ENCODE measurements at places on chromosomes 1 and 21. TPM values are rescaled to one million over a fixed set of nuclear protein-coding genes. Genes with fewer than 3 reads are reported as not detected.

DNA sequence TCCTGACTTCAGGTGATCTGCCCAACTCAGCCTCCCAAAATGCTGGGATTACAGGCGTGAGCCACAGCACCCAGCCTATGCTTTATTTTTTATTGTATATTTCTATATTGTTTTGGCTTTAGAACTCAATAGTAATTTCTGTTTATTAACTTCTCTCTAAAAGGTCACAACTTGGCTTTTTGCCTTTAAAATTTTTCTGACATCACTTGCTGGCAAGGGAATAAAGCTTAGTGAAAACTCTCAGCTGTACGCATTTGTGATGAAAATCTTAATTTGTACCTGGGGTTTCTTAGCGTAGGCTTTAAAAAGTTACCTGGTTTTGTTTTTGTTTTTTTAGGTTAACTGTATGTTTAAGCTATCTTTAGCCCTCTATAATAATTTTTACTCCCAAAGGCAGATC, 36.2 kb downstream of the B3GALNT2 start:
- H3K27me3 ChIP-seq: no peaks in the 10 kb centered on the region
- no peaks in the 10 kb centered on the region for H3K4me1 ChIP-seq
- peaks cover 4% of the 10 kb centered on the region for H3K36me3 ChIP-seq
- no peak overlapping the region for H3K27ac ChIP-seq
- DNase-seq: no peak
- no peak overlapping the region for H3K4me3 ChIP-seq

- no peaks in the 10 kb centered on the region for H3K36me3 ChIP-seq
- peaks cover 2% of the 10 kb centered on the region for H3K27me3 ChIP-seq
- no peak overlapping the region for H3K4me3 ChIP-seq
- no peak overlapping the region for H3K27ac ChIP-seq
- no peak for DNase-seq
These were observed 74.0 kb upstream of the RALGPS2 start for GRCh38 chr1:178650934-178651511.

GRCh38 chr1:165073185-165074007, 283.1 kb downstream of the LMX1A start:
- no peak overlapping the region for H3K27ac ChIP-seq
- no peaks in the 10 kb centered on the region for H3K36me3 ChIP-seq
- no peak for DNase-seq
- H3K4me1 ChIP-seq: no peaks in the 10 kb centered on the region
- no peak overlapping the region for H3K4me3 ChIP-seq

DNA sequence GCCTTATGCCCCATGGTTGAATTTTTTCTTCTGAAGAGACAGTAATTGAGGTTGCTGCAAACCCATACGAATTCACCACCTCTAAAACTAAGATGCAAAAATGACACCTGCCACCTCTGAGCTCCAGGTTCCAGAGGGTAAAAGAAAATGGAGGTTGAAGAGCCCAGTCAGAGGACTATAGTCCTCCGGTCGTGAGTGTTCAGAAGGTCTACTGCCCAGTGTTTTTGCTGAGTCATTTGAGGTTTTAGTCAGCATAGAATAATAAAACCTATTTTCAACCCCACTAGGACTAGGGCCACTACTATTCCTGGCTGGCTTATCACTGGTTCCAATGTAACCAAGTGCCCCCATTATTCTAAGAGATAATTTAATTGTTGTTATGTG, 12.9 kb upstream of the SLAMF7 start:
- DNase-seq: no peak
- H3K36me3 ChIP-seq: no peaks in the 10 kb centered on the region
- no peak overlapping the region for H3K4me3 ChIP-seq
- no peaks in the 10 kb centered on the region for H3K4me1 ChIP-seq
- H3K27ac ChIP-seq: no peak overlapping the region

DNA sequence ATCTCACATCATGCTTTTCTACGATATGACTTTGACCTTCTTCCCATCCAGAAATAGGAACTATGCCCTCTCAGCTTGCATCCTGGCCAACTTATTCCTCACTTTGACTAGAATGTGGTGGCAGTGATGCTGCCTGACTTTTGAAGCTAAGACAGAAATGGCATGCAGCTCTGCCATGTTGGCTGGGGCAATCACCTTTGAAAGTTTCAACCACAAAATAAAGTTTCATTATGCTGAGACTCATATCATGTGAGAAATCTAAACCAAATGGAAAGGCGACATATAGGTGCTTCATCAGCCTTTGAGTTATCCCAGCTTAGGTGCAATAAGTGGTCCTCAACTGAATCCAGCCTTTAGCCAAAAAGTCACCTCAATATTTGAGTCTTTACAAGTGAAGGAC, 370.0 kb upstream of the CHRM3 start:
- no peaks in the 10 kb centered on the region for H3K27me3 ChIP-seq
- H3K4me1 ChIP-seq: no peaks in the 10 kb centered on the region
- H3K27ac ChIP-seq: no peak overlapping the region
- no peak for DNase-seq
- H3K36me3 ChIP-seq: no peaks in the 10 kb centered on the region
- H3K4me3 ChIP-seq: no peak overlapping the region

DNA sequence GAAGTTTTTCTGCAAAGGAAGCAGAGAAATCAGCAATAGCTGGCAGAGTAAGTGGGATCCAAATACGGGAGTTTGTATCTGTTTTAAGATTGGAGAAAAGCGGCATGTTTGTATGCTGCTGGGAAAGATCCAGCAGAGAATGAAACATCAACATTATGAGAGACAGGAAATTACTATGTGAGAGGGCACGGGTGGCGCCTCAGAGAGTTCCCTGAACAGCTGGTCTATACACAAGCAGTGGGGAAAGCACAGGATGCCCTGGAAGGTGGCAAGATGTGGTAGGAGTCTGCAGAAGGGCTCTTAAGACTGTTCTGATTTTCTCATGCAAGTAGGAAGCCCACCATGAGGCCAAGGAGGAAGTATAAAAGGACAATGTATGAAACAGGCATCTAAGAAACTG, 130.4 kb downstream of the RERE start:
- peaks cover 14% of the 10 kb centered on the region for H3K4me1 ChIP-seq
- H3K27ac ChIP-seq: no peak overlapping the region
- H3K36me3 ChIP-seq: no peaks in the 10 kb centered on the region
- H3K27me3 ChIP-seq: no peaks in the 10 kb centered on the region

GRCh38 chr1:35442734-35443133, 114.5 kb downstream of the KIAA0319L start:
- H3K4me3 ChIP-seq: no peak overlapping the region
- H3K27me3 ChIP-seq: no peaks in the 10 kb centered on the region
- H3K27ac ChIP-seq: no peak overlapping the region
- no peaks in the 10 kb centered on the region for H3K36me3 ChIP-seq
- H3K4me1 ChIP-seq: no peaks in the 10 kb centered on the region

GRCh38 chr1:106876384-106876783, 180.1 kb upstream of the PRMT6 start:
- no peak overlapping the region for H3K27ac ChIP-seq
- no peaks in the 10 kb centered on the region for H3K36me3 ChIP-seq
- no peak overlapping the region for H3K4me3 ChIP-seq
- H3K27me3 ChIP-seq: no peaks in the 10 kb centered on the region
- no peaks in the 10 kb centered on the region for H3K4me1 ChIP-seq
- DNase-seq: no peak

GRCh38 chr1:242842094-242842493, 317.6 kb upstream of the PLD5 start:
- no peaks in the 10 kb centered on the region for H3K27me3 ChIP-seq
- no peaks in the 10 kb centered on the region for H3K36me3 ChIP-seq
- no peak for DNase-seq
- H3K4me3 ChIP-seq: no peak overlapping the region

DNA sequence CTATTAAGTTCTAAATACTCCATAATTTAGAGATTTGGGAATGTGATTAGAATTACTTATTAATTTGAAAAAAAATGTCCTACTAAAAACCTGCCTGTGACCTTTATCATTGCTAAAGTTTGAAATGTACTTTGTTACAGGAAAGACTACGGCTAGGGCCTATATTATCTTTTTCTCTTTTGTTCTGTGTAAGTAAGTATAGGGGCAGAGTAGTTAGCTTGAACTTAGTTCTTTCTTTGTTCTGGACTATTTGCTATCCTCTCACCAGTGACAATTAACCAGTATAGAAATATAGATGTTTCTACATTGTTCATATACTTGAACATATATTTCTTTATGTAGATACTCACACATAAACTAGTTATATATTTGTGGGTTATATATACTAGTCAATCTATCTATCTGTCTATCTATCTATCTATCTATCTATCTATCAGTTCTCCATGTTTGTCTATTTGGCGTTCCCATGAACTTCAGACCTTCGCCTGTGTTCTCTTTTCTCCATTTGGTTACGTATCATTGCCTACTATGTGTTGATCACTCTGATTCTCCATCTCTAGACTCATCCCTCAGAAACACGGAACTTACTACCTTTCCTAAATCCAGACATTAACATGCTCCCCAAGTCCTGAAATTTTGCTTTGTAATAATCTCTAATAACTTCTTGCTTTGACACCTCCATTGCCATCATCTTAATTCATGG, 3.3 kb downstream of the PTPRC start:
- no peaks in the 10 kb centered on the region for H3K27me3 ChIP-seq
- no peak overlapping the region for H3K27ac ChIP-seq
- DNase-seq: no peak
- H3K4me3 ChIP-seq: no peak overlapping the region
- no peaks in the 10 kb centered on the region for H3K36me3 ChIP-seq

DNA sequence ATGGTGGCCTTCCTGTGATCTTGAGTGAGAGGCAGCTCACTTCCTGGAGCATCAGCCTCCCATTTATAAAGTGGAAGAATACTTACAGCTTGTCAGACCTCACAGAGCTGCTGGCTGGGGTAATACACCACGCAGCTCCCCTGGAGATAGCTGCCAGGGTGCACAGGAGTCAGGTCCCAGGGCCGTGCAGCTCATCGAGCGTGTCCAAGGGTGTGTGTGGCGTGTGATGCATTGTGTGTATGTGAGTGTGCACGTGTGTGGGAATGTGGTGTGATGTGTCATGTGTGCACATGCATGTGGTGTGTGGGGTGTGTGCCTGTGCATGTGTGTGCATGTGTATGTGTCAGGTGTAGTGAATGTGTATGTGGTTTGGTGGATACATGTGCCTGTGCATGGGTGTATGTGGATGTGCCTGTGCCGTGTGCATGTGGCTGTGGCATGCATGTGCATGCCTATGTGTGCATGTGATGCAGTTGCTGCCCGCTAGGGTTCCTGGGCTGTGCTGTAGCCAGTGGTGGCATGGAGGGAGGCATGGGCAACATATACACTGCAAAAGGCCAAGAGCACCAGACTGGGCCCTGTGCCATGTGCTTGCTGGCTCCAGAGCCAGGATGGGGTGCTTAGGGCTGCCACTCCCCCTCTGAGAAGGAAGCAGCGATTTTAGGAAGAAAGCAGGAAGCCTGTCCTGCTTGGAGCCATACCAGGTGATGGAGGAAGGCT, 24.6 kb downstream of the WNT3A start:
- no peaks in the 10 kb centered on the region for H3K4me1 ChIP-seq
- no peaks in the 10 kb centered on the region for H3K36me3 ChIP-seq
- peaks cover under 1% of the 10 kb centered on the region for H3K27me3 ChIP-seq
- no peak overlapping the region for H3K27ac ChIP-seq
- no peak overlapping the region for H3K4me3 ChIP-seq

DNA sequence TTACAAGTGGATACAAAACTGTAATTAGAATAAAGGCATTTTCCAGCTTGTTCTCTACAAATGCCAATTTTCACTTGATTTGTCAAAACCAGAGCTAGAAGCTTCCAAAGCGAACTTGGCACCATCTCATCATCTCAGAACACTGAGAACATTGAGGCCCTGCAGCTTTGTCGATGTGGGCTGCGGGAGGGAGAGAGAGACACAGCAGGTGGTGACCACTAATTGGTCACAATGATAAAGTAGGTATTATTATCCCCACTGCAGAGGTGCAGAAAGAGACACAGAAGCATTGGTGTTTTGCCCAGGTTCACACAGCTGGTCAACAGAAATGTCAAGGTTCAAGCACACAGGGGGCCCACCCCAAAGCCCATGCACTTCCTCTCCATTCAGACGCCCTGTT, 72.2 kb upstream of the KRTAP19-8 start:
- H3K27me3 ChIP-seq: no peaks in the 10 kb centered on the region
- no peaks in the 10 kb centered on the region for H3K36me3 ChIP-seq
- H3K4me3 ChIP-seq: no peak overlapping the region
- no peak overlapping the region for H3K27ac ChIP-seq
- H3K4me1 ChIP-seq: no peaks in the 10 kb centered on the region

DNA sequence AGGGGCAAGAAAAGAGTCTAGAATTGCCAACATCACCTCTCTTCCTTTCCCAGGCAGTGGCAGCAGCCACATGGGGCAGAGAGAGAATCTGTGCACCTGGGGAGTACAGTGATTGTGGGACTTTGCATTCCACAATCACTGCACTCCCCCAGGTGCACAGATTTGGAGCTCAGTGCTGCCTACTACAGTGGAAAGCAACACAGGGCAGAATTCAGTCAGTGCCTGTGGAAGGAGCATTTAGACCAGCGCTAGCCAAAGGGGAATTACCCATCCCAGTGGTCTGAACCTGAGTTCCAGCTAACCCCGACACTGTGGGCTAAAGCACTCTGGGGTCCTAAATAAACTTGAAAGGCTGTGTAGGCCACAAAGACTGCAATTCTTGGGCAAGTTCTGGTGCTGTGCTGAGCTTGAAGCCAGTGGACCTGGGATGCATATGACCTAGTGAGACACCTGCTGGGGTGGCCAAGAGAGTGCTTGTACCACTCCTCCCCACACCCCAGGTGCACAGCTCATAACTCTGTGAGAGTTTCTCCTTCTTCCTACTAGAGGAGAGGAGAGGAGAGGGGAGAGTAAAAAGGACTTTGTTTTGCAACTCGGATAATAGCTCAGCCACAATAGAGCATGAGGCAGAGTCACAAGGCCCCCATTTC, 50.3 kb downstream of the NUP210L start:
- no peaks in the 10 kb centered on the region for H3K27me3 ChIP-seq
- H3K27ac ChIP-seq: no peak overlapping the region
- no peak overlapping the region for H3K4me3 ChIP-seq
- H3K36me3 ChIP-seq: no peaks in the 10 kb centered on the region

GRCh38 chr1:99704356-99704816, 58.5 kb downstream of the PALMD start:
- no peaks in the 10 kb centered on the region for H3K27me3 ChIP-seq
- H3K4me3 ChIP-seq: no peak overlapping the region
- H3K27ac ChIP-seq: no peak overlapping the region

Gene ANKRD34A
- 5.3 TPM for total RNA-seq

Gene SELP
- total RNA-seq: 2.5 TPM

Gene LCE1C
- not detected for total RNA-seq

Gene TCEANC2
- total RNA-seq: 5.5 TPM

Gene RXFP4
- total RNA-seq: not detected

Gene LCE1D
- total RNA-seq: not detected

Gene KCNK2
- 2.4 TPM for total RNA-seq

Gene KRTAP13-2
- total RNA-seq: not detected

Gene TOE1
- total RNA-seq: 3.1 TPM

Gene TRIM45
- 3.7 TPM for total RNA-seq
